ENCODE measurements at places on chromosomes 7 and 10.

- no peak for DNase-seq
Observed at GRCh38 chr10:53719658-53720057, 947.1 kb upstream of the MBL2 start.

DNA sequence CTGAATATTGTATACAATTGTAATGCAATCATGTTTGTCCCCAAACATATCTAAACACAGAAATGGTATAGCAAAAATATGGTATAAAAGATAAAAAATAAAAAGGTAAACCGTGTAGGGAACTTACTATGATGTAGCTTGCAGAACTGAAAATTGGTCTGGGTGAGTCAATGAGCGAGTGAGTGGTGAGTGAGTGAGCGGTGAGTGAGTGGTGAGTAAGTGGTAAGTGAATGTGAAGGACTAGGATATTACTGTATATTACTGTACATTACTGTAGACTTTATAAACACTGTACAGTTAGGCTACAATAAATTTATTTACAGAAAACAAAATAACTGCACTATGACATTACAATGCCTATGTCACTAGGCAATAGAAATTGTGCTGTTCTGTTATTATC lies 1163.2 kb upstream of the SORCS1 start:
- DNase-seq: no peak

- DNase-seq: no peak
Observed at GRCh38 chr10:53406532-53406931, 633.9 kb upstream of the MBL2 start.

GRCh38 chr10:114815791-114816190 lies 5.8 kb upstream of the FHIP2A start:
- DNase-seq: no peak

DNA sequence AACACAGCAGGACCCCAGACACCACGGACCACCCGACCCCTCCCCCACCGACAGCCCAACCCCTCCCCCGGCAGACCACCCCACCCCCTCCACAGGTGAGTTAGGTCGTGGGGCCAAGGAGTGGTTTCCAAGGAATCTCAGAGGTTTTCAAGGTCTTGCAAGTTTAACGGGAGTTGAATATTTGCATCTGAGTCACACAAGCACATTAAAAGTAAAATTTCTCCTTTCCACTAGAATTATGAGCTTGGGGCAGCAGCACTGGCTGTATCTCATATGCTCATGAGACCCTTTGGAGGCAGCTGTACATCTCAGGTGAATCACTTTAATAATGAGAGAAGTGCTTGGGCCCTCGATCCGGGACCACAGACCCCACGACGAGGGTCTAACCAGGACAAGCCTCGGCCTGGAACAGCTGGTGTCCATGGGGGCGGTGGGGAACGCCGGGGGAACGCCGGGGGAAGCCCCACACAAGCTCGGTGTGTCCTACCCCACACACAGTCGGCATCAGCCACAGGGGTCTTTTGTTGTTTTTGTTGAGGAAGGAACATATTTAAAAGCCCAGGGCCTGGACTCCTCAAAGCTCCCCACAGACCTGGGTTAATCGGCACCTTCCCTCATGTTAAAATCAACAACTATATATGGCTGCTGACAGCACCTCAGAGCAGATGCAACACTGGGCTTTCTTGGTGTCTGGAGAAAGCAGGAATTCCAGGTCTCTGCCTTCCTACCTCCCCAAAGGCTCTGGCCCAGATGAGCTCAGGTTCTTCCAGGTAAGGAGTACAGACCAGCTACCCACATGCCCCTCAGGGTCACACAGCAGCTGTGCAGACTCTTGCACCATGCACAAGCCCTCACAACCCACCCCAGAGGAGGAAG lies 130.3 kb downstream of the DIP2C start:
- DNase-seq: no peak

- no peak for DNase-seq
Observed at GRCh38 chr7:143408686-143409561, at the start of gene EPHA1. Gene EPHA1, minus strand, starts transcription at chr7:143408856. Its CDS starts 51 bp downstream, at chr7:143408805.

- DNase-seq: no peak
Observed at GRCh38 chr7:125504848-125505247, 575.2 kb upstream of the POT1 start.

DNA sequence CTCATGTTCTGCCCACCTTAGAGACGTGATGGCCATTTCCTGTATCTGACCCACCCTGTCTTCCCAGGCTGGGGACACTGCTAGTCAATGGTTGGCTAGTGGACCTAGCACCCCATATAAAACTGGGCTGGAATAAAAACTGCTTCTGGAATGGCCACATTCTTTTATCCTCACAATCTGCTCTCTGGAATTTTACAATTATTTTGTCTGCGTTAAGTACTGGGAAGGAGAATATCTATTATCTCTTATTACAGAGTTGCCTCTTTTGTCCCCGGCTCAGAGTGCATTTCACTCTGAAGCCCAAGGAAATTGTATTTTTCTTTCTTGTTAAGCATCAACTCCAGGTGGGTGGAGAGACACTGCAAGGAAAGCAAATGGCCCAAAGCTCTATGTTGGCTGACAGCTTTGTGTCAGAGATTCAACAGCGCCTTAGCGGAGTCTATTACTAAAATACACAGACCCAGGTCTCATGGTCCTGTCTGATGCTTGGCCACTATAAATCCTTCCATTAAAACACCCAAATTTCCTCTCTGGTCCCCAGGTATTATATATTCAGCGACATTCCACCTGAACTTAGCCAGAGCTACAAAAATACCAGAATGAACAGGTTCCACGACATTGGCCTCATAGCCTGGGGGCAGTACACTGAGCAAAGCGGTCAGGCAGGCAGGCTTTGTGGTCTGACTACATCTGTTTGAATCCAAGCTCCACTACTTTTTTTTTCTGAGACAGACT lies 121.7 kb downstream of the PRPF18 start:
- no peak for DNase-seq

DNA sequence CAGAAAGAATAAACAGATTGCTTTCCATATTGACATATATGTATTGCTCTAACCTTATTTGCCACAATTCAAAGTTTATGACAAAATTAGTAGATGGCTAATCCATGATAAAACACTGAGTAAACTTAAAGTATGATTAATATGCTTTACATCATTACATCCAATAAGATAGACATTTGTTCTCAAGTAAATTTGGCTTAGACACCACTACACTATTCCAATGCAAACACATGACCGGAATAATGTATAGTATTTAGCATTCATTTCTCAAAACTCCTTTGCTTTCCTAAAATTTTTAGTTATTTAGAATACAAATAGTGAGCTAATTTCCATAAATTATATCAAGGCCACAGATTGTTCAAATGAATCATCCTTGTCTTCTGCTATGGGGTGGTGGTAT lies 20.2 kb downstream of the SEM1 start:
- no peak for DNase-seq

GRCh38 chr10:93410697-93411348 lies 71.3 kb downstream of the MYOF start:
- DNase-seq: no peak

GRCh38 chr7:105837765-105838626 lies 38.4 kb downstream of the ATXN7L1 start:
- DNase-seq: no peak

DNA sequence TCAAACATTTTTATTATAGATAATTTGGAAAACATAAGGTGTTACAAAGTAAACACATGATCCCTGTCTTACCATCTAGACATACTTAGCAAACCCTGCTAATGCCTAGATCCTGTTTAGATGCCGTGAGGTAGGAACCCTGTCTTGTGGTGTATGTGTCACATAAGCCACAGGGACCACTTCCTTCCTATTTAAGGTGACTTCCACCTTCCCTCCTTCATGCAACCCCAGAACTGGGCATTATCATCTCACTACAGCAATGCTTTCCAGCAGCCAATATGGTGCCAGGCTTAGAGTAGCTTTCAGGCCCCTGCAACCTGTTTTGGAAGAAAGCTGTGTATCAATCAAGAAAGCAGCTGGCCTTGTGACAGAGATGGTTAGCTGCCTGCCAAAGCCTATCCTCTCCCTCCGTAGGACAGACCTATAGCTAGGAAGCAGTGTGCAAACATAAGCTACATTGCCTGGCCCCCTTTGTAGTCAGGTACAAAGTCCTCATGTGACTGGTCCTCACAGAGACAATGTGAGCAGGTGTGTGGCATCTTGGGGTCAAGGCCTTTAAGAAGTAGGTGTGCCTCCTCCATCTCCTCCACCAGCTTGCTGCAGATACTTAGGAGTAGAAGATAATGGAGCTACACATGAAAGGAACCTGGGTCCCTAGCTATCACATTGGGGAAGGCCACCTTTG lies 146.8 kb downstream of the SPAG6 start:
- DNase-seq: no peak

DNA sequence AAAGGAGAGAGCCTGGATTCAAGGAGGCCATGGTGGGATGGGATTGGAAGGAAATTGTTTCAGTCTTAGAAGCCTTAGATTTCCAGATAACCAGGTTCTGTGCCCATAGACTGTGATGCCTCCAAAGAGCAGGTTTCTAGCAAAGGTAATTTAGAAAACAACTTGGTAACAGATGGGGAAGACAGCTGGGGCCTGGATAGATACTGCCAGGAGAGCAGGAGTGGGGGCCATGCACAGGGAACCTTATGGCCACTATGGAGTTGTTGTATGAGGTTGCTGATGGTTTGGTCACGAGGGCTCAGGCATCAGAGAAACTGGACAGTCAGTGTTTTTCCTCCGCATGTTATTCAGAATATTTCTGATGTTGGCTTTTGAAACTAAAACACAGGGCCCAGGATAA lies 901.9 kb downstream of the LRMDA start:
- no peak for DNase-seq
